Kidney (tissue), 22 donors: ENCODE measurements at places on chromosomes 2 and 18. TPM values are rescaled to one million over a fixed set of nuclear protein-coding genes. Genes with fewer than 3 reads are reported as not detected.

Gene DSG4
- total RNA-seq: not detected

Gene IL36B
- not detected for total RNA-seq

Gene CREG2
- total RNA-seq: 0.69 TPM

Gene DDX1
- total RNA-seq: 90.0 TPM

Gene MATN3
- 5.0 TPM for total RNA-seq

Gene UGT1A10
- not detected for total RNA-seq
